Pulmonary artery endothelial cell (primary cell): ENCODE measurements at places on chromosomes 13 and 19.

- peak; percentile 36 for DNase-seq
These were observed at the start of gene BTBD2 for GRCh38 chr19:2015608-2015950. BTBD2 (minus strand) TSS chr19:2015714; CDS start chr19:2015703, 11 bp downstream.

GRCh38 chr19:51247972-51248590 is 2.8 kb upstream of the SIGLECL1 start:
- no peak for DNase-seq

DNA sequence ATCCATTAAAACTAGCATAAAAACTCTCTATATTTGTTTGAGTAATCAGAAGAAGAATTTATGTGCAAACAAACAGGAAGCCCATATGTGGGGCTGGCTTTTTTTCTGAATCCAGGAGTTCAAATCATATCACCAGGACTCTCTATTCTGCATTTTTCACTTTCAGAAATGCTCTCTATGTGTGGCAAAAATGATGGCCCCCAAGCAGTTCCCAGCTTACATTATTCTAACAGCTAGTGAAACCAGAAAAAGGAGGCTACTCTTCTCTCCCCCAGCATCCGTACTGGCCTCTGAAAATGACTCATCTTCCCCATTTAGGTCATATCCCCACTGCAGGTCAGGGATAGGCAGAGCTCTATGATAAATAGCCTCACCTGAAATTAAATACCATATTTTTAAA is 20.4 kb downstream of the RBM26 start:
- no peak for DNase-seq

DNA sequence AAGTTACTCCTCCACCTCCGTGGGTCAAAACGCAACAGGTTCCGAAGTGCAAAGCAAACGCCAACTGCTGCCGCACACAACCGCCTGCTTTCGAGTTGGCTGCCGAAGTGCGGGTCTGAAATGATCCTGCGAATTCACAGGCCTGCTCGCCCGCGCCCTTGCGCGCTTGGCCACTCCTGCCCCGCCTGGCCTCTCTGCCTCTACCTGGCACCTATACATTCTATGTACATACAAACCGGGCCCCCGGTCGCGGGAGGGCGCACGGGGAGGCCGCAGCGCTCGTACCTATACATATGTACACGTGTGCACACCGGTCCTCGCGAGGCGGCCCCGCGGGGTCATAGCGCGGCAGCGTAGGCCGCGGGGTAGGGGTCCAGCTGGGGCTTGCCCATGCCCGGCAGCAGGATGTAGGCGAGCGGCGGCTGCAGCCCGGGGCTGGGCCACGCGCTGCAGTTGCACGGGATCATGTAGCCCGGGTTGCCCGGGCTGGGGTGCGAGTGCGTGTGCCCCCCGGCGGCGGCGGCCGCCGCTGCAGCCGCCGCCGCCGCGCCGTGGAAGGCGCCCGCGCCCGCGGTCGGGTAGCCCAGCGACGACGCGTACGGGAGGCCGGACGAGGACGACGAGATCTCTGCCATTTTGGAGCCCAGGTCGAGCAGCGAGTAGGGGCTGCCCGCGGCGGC is 1.3 kb downstream of the SOX21 start:
- no peak for DNase-seq

GRCh38 chr19:58364146-58364545 is 1.6 kb upstream of the ZNF497 start:
- DNase-seq: no peak

- no peak for DNase-seq
These were observed 10.0 kb downstream of the COL5A3 start for GRCh38 chr19:10000171-10000826.

DNA sequence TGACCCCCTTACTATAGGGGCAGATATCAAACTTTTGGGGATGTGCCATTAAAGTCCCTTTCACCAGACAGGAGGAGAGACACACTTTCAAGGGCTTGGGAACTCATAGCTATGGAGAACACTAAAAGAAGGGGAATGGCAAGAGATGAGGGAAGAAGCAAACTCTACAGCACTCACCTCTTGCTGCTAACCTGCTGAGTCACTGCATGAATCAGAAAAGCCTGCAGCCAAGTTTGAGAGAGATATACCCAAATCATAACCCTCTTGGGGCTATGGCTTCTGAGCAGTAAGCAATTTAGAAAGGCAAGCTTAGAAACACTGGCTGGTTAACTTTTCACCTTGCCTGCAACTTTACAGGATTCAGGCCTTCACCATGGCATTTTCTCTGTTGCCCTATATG is 1028.0 kb downstream of the UQCRFS1 start:
- no peak for DNase-seq

DNA sequence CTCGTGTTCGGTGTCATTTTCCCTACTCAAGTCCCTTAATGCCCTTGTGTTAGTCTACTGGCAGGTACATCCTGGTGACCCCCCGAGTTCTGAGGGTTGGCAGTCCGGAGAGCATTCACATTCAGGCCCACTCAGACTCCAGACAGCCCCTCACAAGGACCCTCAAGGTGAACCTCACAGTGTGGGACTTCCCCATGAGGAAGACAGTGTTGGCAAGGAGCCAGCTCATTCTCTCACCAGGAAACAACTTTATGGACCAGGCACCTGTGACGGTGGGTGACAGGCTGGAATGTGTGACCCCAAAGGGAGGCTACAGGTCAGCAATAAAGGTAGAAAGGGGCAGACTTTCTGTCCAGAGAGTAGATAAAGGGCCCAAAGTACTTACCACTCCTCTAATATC is 24.5 kb downstream of the RDH8 start:
- no peak for DNase-seq

DNA sequence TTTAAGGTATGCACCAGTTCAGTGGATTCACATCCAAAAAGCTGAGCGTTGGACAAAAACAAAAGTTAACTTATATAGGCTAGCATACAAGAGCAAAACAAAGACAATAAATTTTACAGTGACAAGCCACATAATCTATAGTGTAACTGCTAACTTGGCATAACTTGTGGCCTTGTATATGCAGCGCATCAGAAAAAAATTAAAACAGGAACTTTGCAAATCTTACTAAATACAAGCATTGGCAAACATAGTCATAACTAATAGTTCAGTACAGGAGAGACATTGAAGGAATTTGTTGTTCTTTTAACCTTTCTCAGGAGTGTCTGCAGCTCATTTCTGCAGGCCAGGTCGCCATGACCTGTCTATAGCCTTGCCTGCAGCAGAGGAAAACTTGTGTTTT is 54.6 kb downstream of the OR10H4 start:
- no peak for DNase-seq

DNA sequence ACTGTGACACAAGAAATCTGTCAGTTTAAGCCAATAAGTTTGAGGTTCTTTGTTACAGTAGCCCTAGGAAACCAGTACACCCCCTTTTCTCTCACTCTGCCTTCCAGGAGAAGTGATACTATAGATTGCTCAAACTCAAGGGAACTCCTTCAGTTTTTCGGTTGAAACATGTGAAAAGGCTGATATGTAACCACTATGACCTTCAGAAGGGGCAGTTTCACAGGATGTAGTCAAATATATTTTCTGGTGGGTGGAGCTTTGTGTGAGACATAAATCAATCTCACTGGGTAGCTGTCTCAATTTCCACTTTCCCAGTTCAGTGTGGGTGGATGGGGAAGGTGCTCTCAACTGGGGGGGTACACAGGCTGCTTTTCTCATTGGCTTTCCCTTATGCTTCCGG is 41.7 kb downstream of the HTR2A start:
- DNase-seq: no peak

DNA sequence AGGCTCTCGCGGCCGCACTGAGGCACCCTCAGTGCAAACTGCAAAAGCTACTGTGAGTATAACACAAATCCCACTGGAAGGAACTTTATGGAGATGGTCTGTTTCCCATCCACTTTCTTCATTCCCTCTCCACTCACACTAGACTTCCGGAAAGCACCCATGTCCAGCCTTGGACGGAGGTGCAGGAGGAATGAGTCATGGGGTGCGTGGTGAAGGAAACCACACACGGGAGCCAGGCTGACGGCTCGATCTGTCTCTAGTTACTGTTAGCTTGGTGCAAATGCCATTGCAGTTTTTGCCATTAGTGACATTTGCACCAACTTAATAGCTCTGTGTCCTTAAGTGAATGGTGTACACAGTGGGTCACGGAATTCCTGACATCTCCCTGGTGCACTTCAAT is 14.6 kb downstream of the NLRP8 start:
- no peak for DNase-seq

GRCh38 chr13:44022196-44022595 is 142.5 kb downstream of the LACC1 start:
- no peak for DNase-seq

DNA sequence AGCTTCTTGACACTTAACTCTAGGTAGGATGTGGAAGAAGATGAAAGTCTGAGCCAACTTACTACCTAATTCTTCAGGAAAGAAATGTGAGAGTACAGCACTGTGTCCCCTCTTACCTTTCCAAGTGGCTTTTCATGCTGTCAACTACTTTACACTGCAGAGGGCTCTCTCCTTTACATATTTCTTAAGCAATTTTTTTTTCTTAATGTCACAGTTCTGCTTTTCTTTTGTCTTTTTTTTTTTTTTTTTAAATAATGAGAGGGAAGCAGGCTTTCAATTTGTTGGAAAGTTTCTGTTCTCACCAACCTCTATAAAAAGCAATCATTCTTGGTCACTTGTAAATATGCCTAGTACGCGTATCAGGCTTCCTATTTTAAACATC is 212.7 kb upstream of the MIR17HG start:
- DNase-seq: no peak

DNA sequence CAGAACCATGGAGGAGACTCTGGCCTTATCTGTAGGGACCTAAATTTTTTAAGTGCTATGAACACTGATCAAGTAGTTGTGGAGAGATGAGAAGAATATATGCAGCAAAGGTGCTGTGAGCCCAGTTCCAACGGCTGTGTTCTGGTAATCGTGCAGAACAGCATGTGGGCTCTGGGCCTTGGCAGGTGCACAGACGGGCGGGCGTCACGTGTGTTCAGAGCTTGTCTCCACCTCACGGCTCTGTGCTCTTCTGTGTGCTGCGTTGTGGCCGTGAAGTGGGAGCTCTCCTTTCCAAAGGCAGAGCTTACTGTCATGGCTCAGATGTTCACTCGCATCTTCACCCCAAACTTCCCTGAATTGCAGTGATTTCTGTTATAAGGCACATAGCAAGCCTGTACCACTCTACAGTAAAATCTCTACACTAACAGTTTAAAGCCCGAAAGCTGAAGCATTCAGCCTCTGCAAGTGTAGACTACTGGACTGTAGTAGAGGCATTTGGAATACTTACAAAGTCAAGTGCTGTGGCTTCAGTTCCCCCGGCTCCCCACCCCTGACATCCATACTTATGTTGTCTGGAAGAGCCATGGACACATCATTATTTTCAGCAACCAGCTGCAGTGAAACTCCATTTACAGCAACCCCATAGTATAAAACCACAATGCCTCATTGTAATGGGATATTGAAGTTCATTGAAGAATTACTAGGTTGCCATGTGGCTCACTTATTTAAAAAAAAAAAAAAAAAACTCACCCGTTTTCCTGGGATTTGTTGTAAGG is 27.5 kb upstream of the TEX29 start:
- no peak for DNase-seq

GRCh38 chr19:14472202-14472938 is 2.8 kb downstream of the PTGER1 start:
- DNase-seq: no peak

DNA sequence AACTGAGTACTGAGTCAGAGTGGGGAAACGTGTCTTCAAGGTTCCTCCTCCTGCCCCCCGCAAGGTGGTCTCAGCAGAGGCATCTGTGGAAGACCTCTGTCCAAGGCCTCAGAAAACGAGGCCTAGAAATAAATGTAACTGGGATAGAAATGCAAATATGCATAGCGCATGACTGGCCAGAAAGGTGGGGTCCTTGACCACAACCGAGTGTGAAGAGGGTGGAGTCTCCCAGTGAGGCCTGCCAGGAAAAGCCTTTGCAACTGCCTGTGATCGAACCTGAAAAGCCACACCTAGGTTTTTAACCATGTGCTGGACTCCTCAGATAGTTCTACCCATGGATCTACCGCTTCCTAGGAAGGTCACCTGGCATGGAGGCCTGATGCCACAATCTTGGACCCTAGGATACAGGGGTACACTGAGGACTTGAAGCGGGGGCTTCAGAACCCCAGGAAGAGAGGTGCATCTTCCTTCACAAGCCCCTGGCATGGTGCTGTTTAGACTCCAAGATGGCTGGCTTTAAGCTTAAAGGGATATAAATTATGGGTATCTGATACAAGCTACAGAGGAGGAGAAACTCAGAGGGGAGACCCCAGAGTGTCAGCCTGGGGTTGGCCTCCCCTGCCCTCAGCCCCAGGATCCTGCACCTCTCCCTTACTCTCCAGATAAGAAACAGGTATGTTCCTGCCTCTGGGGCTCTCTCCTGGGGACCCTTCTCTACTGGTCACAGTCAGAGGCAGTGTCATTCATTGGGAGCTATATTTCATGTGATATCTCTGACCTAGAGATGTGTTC is 18.3 kb upstream of the SIGLEC6 start:
- DNase-seq: no peak

DNA sequence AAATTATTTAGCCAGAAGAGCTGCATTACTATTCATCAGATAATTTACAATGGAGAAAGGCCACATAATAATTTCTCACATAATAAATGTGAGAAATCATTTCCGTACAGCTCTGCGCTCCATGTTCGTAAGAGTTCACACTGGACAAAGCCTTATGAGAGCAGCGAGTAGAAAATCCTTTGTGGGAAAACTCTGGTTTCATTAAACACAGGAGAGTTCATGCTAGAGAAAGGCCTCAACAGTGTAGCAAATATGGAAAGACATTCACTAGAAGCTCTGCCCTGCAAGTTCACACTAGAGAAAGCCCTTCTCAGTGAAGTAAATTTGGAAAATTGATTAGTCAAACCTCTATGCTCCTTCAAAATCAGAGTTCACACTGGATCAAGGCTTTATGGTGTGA is 8.4 kb downstream of the ZNF776 start:
- DNase-seq: no peak

DNA sequence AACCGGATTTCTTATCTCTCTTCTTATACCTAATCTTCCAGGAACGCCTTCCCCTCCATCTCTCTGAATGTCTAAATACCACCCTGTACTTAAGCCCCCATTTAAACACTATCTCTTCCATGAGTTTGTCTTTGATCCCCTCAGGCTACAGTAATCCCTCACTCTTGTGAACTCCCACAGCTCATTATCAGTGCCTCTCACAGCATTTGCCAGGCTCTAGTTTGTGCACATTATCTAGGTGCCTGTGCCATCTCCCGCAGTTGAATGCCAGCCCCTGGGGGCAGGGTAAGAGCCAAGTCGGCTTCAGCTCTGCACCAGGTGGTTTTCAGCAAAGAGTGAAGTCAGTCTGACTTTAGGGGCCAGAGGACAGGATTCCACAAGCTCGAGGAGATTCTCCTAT is 71.4 kb downstream of the FREM2 start:
- no peak for DNase-seq

DNA sequence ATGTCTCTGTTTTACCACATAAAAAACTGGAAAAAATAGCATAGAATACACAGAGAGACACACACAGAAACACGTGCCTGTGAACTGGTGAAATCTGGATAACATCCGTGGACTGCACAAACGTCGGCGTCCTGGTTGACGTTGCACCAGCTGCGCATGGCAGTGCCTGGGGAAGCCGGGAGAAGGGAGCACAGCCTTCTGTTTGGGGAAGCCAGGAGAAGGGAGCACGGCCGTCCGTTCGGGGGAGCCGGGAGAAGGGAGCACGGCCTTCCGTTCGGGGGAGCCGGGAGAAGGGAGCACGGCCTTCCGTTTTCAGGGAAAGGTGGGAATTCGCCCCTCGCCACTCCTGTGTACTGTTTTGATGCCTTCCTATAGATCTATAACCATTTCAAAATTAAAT is 63.8 kb upstream of the C13orf46 start:
- no peak for DNase-seq
